ENCODE measurements at places on chromosomes 5 and 9.

- DNase-seq: peak; percentile 57
These were observed 39.6 kb downstream of the ZNF608 start for GRCh38 chr5:124706729-124707361.

GRCh38 chr5:15601853-15602252 is 101.9 kb downstream of the FBXL7 start:
- no peak for DNase-seq

DNA sequence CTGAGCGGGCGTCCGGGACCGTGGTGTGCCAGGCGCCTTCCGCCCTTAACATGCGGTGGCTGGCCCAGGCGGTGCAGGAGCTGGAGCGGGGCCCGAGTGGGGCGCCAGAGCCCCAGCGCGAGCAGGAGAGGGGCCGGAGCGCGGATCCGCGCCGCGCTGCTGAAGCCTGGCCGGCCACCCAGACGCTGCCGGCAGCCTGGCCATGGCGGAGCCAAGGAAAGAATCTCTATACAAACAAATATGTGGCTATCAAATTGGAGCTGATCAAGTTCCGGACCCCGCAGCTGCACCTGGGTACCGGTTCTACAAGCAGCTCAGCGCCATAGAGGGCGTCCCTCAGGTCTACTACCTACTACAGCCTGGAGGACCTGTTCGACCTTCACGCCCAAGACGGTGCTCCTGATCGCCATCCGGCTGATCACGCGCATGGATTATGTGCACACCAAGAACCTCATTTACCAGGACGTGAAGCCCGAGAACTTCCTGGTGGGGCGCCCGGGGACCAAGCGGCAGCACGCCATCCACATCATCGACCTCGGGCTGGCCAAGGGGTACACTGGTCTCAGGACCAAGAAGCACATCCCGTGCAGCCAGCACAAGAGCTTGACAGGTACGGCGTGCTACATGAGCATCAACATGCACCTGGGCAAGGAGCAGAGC is 55.8 kb downstream of the JAK2 start:
- DNase-seq: no peak

DNA sequence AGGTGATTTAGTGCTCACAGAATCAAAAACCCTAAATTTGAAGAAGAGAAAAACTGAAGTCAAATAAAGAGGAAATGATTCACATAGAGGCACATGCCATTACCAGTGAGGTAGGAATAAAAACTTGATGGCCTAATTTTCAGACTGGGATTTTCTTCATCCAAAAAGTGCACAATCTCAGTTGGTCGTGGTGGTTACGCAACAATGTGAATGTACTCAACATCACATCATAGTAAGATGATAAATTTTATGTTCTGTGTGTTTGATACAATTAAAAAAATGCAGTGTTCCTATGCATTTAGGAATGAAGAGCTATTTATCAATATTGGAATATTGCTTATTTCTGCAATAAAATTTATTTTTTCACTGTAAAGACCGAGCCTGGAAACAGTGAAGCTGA is 60.7 kb downstream of the SV2C start:
- DNase-seq: no peak
